ENCODE measurements at places on chromosomes 3 and 15.

DNA sequence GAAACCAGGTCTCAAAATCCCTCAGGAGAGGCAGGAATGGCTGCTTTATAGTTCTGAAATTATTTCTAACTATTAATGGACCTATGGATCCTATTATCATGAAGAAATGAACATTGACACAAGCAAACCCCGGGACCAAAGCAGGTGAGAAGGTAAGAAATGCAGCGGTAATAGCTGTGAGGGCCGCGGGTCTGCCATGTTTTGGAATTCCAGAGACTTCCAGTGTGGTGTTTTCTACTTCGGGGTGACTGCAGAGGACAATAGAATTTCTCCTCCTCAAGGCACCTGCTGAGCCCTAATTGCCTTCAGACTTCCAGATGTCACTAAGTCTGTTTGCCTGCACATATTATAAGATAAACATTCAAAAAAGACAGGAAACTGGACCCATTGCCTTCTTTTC is 437.4 kb downstream of the GABRG3 start:
- no peak for DNase-seq

DNA sequence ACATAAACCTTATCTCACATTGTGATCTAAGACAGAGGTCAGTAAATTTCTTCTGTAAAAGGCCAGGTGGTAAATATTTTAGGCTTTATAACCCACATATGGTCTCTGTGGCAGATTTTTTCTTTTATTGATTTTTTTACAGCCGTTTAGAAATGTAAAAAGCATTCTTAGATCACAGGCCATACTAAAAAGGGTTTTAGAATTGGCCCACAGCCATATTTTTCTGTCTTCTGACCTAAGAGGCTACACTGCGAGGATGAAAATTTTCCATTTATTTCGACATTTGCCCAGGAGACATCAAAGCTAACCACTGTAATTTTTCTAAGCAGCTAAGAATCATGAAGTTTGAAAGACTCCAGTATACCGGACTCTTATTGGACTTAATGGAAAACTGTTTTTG is 377.2 kb upstream of the SGO1 start:
- no peak for DNase-seq

DNA sequence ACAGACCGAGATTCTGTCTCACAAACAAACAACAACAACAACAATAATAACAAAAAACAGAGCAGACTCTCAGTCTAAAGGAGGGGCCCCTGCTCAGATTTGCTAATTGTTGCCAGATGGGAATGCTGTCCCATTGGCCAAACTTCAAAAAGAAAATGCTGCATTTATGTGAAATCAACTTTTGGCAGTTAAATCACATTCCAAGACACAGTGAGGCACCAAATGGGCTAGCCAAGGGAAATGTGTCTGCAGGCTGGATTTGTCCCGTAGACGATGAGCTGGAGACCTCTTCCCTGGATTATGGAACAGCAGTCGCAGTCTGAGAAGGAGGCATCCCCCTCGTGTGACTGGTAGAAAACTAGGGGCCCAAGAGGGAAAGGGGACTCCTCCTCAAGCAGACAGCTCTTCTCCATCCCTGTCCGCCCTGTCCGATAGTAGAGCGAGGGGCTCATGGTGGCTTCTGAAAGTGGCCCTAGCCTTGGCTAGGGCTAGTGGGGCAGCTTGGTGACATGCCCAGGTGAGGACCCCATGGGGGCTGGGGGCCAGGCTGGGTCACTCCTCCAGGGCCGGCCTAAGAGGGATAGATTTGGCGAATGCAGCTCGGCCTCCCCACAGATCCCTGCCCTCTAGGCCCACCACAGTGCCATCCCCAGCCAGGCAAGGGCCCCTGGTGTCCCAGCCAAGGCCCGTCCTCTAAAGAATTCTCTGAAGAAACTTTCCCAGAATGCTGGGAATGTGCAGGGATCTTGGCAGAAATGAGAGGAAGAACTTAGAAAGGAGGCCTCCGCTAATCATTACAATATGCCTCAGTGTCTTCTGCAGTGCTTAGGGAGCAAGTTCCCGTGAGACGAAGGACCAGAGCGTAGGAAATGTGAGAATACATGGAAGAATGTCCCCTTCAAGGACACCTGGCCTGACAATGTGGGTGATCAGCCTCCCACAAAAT is 2.0 kb downstream of the SLC22A14 start:
- DNase-seq, result no peak

- no peak for DNase-seq
These were observed 6.6 kb downstream of the PLSCR5 start for GRCh38 chr3:146598535-146598934.

- no peak for DNase-seq
These were observed 21.0 kb upstream of the CTXND1 start for GRCh38 chr15:80272987-80273386.

GRCh38 chr3:138092023-138092422 is 23.4 kb downstream of the DZIP1L start:
- DNase-seq, result no peak

- no peak for DNase-seq
These were observed 8.5 kb downstream of the HTR3D start for GRCh38 chr3:184040010-184040409.

- DNase-seq, result no peak
These were observed 215.4 kb downstream of the GREM1 start for GRCh38 chr15:32933236-32933635.

DNA sequence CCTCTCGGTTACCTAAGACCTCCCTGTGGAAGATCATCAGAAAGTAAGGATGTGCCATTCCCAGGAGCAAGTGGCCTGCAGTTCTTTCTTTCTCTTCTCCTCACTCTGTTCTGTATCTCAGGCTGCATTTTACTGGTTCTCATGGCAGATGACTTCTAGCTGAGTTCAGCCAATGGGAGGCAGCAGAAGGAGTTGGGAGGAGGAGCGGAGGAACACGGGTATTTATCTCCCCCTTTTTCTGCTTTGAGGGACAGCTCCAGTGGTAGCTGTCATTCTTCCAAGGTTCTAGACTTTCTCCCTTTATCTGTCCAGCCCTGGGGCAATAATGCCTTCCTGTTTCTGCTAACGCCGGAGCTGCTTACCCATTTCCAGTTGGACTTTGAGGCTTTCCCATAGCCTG is 339.9 kb downstream of the NR2F2 start:
- DNase-seq, result no peak

DNA sequence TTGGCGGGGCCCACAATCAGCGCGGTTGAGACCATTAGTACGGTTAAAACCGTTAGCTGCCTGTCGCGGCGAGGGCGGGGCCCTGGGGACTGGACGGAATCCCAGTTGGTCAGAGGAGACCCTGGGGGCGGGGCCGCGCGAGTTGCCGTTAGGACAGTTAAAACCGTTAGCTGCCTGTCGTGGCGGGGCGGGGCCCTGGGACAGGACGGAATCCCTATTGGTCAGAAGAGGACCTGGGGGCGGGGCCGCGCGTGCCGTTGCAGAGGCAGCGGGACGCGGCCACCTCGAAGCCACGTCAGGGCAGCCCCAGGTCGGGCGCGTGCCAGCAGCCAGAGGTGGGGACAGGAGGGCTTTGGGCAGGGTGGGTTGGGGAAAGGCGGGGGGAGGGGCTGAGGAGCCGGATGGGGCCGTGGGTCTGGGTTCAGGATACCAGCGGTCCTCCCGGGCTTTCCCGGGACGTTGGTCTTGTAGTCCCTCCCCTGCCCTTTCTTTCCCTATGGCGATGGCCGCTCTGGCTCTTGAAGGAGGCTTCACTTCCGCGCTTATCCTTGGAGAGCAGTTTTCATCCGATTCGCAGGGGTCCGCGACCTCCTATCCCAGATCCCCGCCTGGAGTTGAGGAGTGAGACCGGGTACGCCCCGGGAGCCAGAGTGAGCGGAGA is 28.0 kb downstream of the KLHDC8B start:
- DNase-seq, result no peak

DNA sequence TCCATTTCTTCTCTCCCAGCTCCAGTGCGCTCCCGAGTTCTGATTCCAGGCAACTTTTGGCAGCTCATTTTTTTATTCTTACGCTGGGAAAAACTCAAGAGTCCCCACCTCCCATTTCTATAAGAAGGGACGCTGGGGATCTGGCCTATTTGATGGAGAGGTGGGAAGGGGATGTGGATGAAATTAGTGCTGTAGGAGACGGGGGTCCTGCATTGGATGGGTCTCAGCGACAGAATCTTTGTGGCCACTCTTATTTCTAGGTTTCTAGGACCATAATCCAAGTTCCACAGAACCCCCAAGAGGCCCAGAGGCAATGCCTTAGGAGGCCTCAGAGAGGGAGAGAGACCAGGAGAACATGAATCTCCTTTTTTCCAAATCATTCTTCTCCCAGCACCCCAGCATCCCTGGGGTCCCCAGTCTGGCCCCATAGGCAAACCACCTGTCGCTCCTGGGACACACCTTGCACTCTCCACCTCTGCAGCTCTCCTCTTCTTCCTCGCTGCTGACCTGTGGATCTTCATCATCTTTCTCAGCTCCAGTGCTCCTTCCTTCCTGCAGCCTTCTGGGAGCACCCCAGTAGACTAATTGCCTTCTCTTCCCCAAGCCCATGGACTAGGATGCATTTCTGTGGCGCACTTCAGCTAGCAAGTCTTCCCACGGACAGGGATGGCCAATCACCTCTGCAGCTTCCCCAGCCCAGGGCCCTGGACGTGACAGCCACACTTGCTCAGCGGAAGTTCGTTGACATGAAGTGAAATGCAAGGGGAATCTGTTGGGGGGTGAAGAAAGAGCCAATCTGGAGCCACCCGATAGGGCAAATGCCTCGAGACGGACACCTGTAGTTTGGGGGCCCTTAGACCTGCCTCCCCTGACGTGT is 100.1 kb upstream of the ALDH1A3 start:
- no peak for DNase-seq

DNA sequence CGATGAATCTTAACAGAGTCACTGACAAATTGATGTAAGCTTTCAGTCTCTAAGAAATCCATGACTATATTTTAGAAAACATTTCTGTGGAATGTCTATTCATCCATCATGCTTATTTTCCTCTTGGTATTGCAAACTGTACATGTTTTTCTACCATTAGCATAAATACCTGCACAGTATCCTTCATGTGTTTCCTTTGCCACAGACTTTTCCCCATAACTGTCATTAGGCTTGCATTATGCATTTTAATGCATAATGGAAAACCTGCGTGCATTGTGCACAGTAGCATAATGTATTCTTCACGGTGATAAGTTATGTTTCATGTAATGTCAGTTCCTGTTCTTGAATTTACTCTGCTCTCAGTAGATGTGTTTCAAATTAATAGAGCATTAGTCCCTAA is 403.1 kb upstream of the EPHA3 start:
- DNase-seq, result no peak

- DNase-seq, result no peak
These were observed 1107.8 kb downstream of the IGSF11 start for GRCh38 chr3:117926819-117927218.

GRCh38 chr15:42919799-42920518 is 619 bp downstream of the TTBK2 start:
- DNase-seq, result peak; percentile 14

DNA sequence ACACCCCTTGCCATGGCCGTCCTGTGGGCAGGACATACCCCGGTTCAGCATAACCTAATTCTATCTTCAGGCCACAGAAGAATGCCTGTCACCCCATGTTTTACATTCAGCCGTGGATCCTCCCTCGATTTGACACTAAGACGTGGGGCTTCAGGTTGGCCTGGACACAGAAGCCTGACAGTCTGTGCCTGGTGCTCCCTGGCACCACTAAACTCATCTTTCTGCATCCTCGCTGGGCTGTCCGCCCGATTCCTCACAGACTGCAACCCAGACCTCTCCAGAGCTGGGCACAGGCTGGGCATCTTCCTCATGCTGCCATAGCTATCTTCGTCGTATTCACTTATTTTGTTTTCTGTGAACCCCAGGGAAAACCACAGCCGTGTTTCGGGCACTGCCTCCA is 117.8 kb upstream of the IQSEC1 start:
- DNase-seq, result no peak

DNA sequence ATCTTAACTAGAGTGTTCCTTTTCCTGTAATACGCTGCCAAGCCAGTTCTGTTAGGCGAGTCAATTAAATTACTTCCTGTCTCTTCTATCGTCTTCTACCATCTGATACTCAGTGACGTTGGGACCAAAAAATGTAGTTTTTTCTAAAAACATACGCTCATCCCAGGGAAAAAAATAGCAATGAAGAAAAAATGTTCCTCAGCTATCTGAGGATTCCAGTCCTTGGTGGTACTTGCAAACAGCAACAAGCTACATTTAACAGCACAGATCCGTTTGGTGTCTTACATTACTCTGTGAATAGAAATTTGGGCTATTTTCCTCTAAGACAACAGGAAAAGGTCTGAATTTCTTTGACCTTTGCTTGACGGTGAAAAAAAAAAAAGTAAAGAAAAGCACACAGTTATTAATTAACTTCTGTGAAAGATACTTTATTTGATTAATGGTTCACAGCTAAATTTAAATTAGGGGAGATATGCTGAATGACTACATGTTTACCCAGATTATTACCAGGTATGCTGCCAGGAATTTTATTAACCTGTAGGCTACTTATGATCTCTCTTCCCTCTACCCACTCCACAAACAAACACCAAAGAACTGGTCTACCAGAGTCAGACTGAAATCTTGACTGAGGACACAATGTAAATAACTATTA is 254.4 kb upstream of the ZPLD1 start:
- DNase-seq, result peak; percentile 87

DNA sequence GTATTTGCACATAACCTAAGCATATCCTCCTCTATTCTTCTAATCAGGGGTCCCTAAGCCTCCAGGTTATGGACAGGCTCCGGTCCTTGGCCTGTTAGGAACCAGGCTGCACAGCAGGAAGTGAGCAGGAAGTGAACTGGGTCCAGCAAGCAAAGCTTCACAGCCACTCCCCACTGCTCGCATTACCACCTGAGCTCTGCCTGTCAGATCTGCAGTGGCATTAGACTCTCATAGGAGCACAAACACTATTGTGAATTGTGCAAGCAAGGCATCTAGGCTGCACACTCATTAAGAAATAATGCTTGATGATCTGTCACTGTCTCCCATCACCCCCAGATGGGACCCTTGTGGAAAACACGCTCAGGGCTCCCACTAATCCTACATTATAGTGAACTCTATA is 9.8 kb downstream of the MSL2 start:
- DNase-seq, result no peak

DNA sequence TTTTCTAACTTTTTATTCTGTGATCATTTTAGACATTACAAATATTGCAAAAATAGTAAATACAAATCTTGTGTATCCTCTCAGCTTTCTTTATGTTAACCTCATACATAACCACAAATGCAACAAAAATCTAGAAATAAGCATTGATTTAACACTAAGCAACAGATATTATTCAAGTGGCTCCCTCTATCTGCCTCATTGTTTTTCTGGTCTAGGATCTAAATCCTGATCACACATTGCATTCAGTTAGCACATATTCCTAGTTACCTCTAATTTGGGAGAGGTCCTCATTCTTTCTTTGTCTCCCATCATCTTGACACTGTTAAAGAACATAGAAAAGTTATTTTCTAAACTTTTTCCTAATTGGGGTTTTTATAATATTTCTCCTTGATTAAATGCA is 1126.0 kb downstream of the ROBO2 start:
- DNase-seq, result no peak

All from amniotic stem cell (primary cell).